ENCODE measurements at places on chromosomes 5 and 9.

GRCh38 chr9:109269081-109269480 is 51.8 kb downstream of the EPB41L4B start:
- no peak for DNase-seq

DNA sequence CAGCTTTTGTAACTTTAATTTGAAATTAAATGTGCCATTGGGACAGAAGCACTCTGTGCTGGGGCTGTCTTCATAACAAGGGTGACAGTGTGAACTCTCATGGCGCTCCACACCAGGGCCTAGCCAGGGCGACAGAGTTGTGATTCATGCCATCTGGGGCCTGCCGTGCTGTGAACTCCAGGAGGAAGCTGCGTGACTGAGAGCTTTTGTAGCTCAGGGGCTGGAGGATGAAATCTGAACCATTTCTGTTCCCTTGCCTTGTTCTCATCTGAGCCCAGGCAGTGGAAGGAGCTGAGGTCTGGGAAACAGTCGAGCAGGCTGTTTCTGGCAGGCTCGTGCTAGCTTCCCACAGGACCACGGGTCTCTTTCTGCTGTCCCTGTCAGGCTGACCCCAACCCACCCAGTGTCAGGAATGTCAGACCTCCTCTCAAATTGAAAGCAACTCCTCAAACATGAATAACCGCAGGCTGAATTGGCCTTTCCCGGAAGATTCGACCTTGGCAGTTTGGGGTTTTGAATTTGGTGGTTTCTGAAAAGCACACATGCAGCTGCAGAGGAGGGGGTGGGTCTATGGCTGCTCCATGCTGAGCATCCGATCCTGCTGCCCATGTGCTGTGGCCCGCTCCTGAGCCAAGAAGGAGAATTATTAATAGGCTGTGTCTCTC is 69.2 kb upstream of the RPS23 start:
- DNase-seq = peak; percentile 59

GRCh38 chr5:164013077-164013670 is 507.8 kb downstream of the MAT2B start:
- peak; percentile 60 for DNase-seq

- no peak for DNase-seq
These were observed 60.3 kb upstream of the DAB2 start for GRCh38 chr5:39485079-39485478.

DNA sequence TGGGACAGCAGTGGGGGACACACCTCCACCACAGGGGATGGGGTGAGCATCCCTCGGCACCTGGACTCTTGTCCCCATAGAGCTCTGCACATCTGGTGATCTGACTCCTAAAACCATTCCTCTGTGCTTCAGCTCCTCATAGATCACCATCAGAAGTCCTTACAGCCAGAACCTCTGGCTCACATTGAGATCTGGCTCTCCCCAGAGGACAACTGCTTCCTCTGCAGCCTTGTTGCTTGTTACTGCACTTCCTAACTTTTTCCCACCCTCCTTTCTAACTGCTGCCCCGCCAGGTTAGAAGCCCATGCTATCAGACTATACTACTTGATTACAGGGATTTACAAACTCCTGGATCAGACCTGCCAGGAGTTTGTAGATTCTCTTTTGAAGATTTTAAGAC is 64.5 kb downstream of the ARSB start:
- peak; percentile 31 for DNase-seq

DNA sequence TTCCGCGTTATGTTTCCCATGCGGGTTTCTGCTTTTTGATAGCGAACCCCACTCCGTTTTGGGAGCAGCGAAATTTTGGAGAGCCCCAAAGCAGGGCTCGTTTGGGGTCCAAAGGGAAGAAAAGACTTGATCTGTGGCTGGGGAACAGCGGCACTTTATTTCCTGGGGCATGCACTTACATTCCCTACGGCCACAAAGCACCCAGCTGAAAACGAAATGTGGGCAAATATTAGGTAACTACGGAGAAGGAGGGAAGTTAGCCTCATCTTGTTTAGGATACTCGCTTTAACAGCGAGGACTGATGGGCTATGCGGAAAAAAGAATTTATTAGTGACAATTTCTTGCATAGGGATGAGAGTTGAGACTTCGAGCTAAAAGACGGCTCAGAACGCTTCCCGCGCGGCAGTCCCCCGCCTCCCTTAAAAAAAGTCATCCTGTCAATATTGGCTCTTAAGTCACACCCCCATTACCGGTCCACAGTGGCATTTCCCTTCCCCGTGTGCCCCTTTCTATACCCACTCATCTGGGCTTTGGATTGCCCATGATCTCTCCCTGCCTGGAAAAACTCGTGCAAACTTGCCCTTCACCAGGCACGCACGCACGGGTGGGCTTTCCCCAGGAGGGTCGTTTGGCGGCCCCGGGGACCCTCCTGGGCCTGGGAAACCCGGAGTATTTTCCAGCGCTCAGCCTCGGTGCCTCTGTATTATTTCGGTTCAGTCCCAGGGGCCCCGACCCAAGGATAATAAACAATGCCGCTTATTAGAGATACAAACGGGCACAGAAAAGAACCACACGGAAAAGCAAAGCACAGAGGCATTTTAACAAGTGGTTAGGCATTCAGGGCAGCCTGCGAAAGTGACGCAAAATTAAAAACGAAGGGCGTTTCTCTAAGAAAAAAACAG is 35.8 kb upstream of the NFIB start:
- DNase-seq = peak; percentile 42

GRCh38 chr9:116547729-116548426 is 139.2 kb upstream of the TRIM32 start:
- DNase-seq = no peak

- DNase-seq = no peak
These were observed 389.2 kb downstream of the MAT2B start for GRCh38 chr5:163894645-163895044.

DNA sequence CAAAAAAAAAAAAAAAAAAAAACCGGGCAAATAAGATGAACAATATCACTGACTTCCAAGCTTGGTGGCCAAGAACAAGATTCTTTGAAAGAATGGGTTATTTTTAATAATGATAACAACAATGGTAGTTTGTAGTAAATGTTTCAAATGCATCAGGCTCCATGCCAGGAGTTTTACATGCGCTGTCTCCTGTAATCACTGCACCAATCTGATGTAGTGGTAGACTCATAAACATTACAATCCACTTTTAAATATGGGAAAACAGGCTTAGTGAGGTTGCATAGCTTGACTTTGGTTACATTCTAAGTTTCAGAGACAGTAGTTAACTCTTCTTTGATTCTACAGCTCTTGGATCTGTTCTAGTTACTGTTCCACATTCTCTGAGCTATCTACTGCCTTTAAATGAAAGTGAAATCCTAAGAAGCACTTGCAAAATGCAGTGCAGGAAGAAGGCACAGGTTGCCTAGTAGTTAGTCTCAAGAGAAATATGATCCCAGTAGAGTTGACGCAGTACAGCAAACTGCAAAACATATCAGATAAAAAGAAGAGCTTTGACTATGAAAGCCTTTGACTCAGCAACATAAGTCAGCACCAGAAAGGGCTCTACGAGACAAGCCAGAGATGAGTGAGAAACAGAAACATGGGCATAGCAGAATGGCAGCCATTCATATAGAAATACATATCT is 62.1 kb downstream of the PDE4D start:
- no peak for DNase-seq

DNA sequence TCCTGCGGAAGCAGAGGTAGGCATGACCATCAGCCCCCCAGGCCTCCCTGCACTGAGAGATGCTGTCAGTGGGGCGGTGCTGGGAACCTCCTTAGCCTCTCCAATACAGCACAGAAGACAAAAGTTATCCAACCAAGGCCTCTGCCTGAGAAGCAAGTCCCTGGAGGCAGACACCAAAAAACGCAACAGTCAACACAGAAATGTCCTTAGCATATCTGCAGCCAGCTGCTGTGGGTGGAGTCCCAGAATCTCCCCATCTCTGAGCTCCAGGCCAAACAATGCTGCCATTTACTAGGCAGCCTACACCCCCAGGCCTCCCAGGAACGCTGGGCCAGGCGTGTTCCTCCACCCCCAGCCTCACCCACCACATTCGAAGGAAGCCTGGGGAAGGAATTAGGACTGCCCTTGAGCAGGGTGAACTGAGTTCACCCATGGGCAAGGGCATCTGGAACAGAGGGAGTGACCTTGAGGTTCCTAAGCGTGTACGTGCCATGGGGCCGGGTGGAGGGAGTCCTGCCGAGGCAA is 43.7 kb downstream of the STK10 start:
- DNase-seq = no peak

- DNase-seq = no peak
These were observed 32.7 kb upstream of the COL15A1 start for GRCh38 chr9:98911042-98911441.

- no peak for DNase-seq
These were observed 208.1 kb downstream of the SNX18 start for GRCh38 chr5:54725391-54726280.

GRCh38 chr9:109417054-109417453 is 81.1 kb downstream of the PTPN3 start:
- no peak for DNase-seq

DNA sequence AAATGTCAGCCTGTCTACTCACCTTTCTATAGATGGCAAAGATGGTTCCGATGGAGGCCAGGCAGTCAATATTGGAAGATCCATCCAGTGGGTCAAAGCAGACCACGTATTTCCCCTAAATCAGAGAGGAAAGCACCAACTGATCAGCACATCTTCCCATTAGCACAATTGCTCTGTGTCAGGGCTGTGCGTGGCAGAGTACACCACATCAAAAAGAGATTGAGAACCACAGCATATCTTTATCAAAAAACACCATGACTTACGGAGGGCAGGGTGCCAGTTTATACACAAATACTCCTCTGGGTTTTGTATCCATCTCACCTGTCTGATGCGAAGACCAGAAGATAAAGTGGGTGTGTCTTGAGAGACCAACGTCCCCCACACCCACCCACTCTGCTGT is 9.1 kb downstream of the FBP2 start:
- DNase-seq = no peak

DNA sequence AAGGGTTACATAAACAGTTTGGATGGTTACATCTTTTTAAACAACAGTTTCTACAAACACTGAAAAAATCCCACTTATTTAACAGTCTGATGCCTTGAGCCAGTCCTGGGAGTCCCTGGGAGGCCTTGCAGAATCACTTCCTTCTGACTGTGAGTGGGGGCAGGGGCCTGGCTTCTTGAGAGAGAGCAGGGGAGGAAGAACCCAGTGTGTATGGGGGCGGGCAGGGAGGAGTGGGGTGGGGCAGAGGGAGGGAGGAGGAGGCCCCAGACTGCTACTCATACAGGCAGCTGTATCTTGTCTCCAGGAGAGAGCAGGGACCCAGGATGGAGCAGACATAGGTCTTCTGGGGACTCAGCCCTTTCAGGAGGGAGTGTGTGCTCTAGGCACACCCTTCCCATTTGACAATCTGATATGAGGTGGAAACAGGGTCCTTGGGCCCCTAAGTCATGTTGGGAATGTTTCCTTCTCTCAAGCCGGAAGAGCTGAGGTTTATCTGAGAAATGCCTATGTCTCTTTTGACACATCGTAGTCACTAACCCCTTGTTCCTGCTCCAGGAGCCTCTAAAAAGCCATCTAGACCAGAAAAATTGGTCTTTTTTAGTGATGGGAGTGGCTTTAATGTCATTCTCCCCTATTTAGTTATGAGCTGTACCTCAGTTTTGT is 52.8 kb downstream of the IRF1 start:
- peak; percentile 95 for DNase-seq

GRCh38 chr5:181061645-181062044 is 21.6 kb downstream of the BTNL9 start:
- DNase-seq = no peak

- no peak for DNase-seq
These were observed 51.4 kb upstream of the GRHPR start for GRCh38 chr9:37370968-37371563.

- DNase-seq = peak; percentile 97
These were observed 4.0 kb downstream of the SIT1 start for GRCh38 chr9:35646533-35647265.

DNA sequence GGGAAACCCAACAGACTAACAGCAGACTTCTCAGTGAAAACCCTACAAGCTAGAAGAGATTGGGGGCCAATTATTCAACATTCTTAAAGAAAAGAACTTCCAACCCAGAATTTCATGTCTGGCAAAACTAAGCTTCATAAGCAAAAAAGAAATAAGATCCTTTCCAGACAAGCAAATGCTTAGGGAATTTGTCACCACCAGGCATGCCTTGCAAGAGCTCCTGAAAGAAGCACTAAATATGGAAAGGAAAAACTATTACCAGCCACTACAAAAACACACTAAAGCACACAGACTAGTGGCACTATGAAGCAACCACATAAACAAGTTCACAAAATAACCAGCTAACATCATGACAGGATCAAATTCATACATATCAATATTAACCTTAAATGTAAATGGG is 131.1 kb downstream of the OR2K2 start:
- no peak for DNase-seq

DNA sequence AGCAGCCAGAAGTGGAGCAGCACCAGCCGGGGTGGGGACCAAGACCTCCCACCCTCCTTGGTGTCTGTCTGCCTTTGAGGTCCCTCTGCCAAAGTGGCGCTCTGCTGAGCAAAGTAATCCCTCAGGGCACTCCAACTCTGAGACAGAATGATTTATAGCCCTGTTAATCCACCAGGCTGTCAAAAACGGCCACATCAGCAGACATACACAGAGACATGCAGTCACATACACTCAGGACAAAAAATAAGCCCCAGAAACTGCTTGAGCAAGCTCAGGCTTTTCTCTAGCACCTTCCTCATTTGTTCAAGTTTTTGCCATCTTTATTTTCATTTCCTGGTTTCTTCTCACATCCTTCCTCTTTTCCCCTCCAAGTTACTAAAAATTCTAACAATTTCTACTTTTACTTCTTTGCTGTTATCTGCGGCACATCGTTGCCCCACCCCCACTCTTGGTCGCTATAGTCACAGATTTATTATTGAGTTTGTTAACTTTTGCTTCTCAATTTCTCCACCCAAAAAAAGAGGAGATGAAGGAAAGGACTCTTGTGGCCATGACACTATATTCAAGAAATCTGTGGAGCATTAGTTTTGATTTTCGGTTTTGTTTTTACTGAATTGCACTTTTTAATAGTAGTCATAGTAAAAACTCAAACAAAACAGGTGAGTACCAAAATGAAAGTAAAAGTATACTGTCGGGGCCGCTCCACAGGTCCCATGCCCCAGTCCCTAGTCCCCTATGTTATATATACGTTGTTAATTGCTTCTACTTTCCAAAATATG is 17.4 kb upstream of the ADRB2 start:
- DNase-seq = peak; percentile 46

- no peak for DNase-seq
These were observed 26.2 kb downstream of the TRIM32 start for GRCh38 chr9:116713271-116713670.

DNA sequence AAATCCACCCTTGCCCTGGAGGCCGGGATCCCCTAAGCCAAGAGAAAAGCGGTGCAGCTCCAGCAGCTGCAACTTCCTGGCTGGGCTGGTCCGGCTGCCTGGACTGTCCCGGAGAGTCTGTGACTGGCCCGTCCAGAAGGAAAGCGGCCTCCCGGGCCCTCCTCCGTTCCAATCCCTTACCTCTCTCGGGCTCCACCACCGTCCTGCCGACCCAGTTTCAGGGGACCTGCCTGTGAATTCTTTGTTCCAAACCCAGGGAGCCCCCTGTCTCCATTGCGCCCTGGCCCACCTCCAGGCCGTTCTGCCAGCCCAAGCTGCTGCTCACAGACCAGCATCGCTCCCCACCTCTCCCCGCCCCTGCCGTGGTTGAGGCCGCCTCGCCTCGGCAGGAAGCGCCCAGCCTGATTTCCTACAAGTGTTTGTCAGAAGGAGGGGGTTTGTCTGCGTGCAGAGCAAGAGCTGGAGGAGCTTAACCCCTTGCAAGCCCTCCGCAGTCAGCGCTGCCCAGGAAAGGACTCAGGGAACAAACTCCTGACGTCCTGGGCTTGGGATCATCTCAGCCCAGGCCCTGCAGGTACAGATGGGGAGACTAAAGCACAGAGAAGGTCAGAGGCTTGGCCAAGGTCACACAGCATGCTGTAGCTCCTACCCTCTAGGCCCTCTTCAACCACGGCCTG is at the start of gene AKNA:
Gene AKNA, minus strand, starts transcription at position 303 of the 677 bp plus-strand sequence. CDS start 6,649 bp downstream, outside the sequence.
- DNase-seq = peak; percentile 92

- DNase-seq = no peak
These were observed 65.2 kb downstream of the PALM2AKAP2 start for GRCh38 chr9:109845226-109845625.
